ENCODE measurements at places on chromosomes 3 and 15.

GRCh38 chr3:64431526-64432091, 206.3 kb upstream of the PRICKLE2 start:
- DNase-seq: no peak

- DNase-seq: no peak
These were observed 420.1 kb downstream of the EDEM1 start for GRCh38 chr3:5607581-5607980.

GRCh38 chr3:154615471-154615870, 185.5 kb upstream of the GPR149 start:
- no peak for DNase-seq

DNA sequence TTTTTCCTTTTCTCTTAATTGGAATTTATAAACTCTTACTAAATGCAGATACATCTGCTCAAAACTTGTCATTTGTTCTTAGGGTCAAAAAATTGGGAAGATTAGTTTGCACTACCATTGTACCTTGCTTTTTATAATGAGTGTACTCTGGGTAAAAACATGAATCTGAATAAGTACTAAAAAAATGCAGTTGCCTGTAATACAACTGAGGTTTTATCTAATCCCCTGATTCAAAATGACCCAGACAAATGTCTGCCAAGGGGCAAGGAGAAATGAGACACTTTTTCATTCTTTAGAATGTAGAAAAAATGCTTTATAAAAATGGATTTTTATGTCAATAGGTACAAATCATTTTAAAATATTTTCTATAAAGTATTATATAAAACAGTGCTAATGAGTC, 42.4 kb downstream of the RASA2 start:
- DNase-seq: no peak

DNA sequence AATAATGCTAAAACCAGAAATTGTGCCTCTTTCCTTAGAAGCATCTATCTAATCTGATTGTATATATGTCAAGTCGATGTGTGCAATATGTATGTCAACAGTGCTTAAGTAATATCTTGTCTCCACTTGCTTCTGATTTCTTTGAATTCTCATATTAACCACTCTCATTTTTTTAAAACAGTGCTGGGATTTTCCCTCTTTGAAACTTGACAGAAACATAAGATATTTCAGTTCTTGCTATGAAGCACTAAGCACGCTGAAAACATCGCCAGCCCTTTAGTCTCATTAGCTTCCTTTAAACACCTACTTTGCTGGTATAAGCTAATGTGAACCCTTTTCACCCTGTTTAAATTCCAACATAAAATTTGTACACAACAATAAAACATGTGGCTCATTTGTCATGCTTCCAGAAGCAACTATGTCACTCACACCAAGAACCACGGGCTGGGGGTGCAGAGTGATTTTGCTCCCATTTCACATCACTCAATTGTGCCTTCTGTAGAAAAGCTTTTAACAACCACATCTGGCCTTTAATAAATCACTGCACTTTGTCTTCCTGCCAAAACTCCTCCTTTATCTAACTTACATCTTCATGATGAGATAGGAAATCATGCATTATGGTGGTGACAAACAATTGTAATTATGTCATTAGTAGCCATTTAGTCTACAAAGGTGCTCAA, 185.2 kb downstream of the FOXP1 start:
- no peak for DNase-seq

- DNase-seq: no peak
These were observed 71.5 kb downstream of the SLC12A8 start for GRCh38 chr3:125140818-125141595.

DNA sequence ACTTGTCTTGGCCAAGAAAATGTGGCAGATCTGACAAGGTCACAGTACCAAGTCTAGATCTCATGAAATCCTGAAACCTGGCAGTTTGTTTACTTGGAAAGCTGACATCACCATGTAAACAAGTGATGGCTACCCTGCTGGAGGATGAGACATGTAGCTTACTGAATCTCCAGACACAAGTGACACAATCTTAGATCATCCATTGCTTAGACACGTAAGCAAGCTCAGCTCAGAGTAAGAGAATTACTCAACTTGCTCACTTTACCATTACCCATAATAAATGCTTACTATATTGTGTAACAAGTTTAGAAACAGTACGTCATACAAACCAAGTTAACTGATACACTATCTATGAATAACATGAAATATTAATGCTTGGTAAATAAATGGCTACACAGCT, 263.8 kb downstream of the TBC1D5 start:
- DNase-seq: no peak

DNA sequence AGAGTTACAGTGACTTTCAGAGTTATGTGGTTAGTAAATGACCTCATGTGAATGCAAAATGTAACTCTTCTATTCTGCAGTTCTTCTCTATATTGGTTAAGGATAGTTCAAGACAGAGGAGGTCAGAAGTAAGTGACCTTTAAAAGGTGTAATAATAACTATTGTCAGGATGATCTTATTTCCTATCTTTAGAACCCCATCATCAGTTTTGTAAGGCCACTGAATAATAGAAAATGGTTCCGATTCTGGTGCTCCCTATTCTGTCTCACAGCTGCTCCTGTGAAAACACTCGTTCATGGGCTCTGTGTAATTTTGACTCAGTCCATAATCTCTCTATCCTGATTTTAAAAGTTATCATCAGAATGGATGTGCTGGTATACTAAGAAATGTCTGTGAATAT, 463.3 kb downstream of the LPP start:
- no peak for DNase-seq

DNA sequence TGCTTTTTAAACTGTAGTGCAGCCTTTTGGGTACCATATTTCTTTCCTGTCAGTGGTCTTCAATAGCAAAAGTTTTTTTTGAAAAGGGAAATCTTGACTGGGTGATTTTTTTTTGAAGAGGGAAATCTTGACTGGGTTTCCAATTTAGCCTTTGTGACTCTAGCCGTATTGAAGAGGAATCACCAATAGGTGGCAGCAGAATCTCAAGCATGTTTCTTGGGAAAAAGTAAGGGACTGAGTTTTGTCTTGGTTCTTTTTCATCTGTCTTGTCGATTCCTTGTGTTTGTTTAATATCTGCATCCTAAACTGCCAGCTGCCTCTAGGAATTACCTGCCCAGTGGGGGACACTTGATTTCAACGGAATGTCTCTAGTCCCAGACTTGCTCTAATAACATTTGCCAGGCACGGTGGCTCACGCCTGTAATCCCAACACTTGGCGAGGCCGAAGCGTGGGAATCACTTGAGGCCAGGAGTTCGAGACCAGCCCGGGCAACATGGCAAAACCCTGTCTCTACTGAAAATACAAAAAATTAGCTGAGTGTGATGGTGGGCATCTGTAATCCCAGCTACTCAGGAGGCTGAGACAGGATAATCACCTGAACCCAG, 89.2 kb downstream of the RBPMS2 start:
- peak; percentile 24 for DNase-seq

GRCh38 chr15:35698331-35698730, 152.4 kb upstream of the DPH6 start:
- DNase-seq: no peak

- DNase-seq: no peak
These were observed 19.1 kb downstream of the TTC21A start for GRCh38 chr3:39126532-39127071.

- no peak for DNase-seq
These were observed 27.7 kb downstream of the SRPRB start for GRCh38 chr3:133833267-133833666.

DNA sequence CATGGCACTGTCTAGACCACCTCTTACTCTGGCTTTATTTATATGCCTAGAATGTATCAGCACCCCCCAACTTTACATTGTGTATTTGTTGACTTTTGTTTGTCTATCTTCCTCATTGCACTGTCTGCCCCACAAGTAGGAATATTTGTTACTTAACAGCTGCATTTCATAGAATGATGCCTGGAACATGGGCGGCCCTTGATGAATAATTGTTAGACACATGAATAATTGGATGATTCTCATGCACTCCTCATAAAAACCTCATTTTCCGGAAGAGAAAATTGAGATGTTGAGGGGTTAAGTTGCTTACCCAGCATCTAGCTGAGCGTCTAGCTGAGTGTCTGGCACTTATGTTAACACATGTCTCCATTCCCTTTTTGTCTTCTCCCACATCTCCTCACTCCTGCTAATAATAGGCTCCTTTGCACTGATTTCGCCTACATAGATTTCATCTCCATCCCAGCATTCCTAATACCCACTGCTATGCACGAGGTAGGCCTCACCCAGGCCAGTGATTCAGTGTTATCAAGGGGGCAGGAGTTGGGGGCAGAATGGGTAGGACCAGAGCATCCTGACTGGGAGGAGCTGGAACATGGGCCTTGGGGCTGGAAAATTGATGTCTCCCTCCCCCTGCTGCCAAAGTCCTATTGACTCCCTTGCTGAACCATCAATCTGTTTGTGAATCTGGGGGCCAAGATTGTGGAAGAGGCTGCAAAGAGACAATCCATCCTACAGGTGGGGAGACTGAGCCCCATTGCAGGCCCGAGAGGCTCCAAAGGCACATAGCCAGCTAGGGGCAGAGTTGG, 7.8 kb upstream of the WNT7A start:
- DNase-seq: no peak

- DNase-seq: no peak
These were observed 16.3 kb upstream of the ERC2 start for GRCh38 chr3:56484525-56485032.

DNA sequence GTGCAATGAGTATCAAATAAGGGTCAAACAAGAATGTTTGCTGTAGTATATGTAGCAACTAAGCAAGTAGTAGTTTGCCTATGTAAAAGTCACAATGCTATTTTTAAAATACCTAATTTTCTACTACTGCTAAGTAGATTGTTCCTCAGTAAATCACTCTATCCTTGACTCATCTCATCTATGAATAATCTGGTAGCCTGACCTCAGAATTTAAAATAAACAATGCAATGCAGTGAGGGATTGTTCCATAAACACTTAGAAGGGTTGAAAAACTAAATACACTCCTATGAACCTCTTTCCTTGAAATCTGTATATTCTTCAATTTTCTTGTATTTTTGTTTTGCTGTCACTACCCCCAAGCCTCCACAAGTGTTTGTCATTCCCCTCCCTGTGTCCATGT, 253.3 kb downstream of the TBC1D5 start:
- DNase-seq: no peak

DNA sequence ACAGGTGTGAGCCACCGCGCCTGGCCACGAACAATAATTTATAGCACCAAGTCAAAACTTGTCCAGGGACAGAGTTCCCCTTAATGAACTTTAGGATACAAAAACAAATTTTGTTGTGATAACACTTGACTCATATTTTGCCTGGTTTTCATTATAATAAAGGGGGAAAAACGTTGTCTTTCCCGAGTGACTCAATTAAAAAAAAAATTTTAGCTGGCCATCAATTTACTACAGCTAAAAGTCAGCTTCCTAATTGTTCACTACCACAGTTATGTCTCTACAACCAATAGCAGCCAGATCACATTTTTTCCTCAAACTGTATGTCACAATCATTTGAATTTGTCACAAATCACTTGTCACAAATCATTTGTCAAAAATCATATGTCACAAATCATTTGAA, 116.0 kb downstream of the P3H2 start:
- no peak for DNase-seq

- DNase-seq: no peak
These were observed 6.7 kb downstream of the LYZL4 start for GRCh38 chr3:42403737-42404136.

GRCh38 chr3:136276049-136276755, 26.1 kb downstream of the PCCB start:
- DNase-seq: no peak

DNA sequence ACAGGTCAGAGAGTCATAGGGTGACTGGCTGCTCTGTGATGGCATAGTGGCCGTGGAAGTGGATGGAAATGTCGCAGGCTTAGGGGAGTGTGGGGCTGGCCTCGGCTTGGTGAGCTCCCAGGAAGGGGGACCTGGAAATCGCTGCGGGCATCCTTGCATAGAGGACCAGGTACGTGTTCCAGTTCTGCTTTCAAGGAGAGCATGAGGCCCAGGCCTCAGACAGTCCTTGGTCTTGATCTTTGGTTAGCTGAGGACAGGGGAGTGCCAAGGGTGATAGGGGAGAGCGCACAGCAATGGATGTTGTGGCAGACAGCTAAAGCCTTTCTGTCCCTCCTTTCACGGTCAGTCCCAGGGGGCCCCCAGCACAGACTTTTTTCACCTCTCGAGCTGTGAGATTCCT, 110.5 kb downstream of the SNRPN start:
- DNase-seq: no peak

DNA sequence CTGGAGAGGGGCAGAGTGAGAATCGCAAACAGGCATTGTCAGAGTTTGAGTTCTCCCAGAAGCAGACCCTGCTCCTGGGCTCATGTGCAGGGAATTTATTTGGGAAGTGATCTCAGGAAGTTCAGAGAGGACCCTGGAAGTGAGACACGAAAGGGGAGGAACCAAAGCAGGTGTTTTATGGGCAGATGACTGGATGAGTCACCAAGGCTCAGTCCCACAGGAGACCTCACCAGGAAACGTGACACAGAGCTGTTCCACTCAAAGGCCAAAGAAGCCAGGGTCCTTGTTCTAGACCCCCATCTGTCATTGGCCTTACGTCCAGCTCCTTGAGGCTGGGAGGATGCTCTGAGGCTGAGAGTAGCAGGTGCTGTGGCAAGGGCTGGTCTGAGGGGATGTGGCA, 43.4 kb upstream of the SEC22A start:
- no peak for DNase-seq

GRCh38 chr3:60774617-60775016, 476.6 kb downstream of the FHIT start:
- DNase-seq: no peak

GRCh38 chr3:7630351-7630911, 769.5 kb downstream of the GRM7 start:
- no peak for DNase-seq

GRCh38 chr3:117084739-117085270, 375.2 kb downstream of the TUSC7 start:
- DNase-seq: no peak

- DNase-seq: no peak
These were observed 244.3 kb upstream of the SLCO3A1 start for GRCh38 chr15:91609231-91609630.

All from stimulated activated CD4-positive, alpha-beta T cell treated with anti-CD3 and anti-CD28 coated beads, Interleukin-1b, Interleukin-23, amount 100 ng/mL, for 4 hours (primary cell).